Mononuclear cell (primary cell): ENCODE measurements at places on chromosomes 16 and 17. TPM values are rescaled to one million over a fixed set of nuclear protein-coding genes. Genes with fewer than 3 reads are reported as not detected.

NTN3 gene
- total RNA-seq, result not detected

ELMO3 gene
- 0.31 TPM for total RNA-seq

OR3A2 gene
- total RNA-seq, result 0.63 TPM

DNAJC7 gene
- total RNA-seq, result 110 TPM
